ENCODE measurements at places on chromosomes 2 and 18.
A peak's percentile ranks its signal among the peaks of the same experiment; 100 is the strongest.

GRCh38 chr2:143176606-143177005, 47.4 kb downstream of the ARHGAP15 start:
- DNase-seq, result no peak

- DNase-seq, result no peak
Measured at GRCh38 chr2:240401308-240401707, 34.2 kb upstream of the GPC1 start.

- peak; percentile 16 for DNase-seq
Measured at GRCh38 chr2:201349601-201350000, 7.5 kb downstream of the FLACC1 start.

DNA sequence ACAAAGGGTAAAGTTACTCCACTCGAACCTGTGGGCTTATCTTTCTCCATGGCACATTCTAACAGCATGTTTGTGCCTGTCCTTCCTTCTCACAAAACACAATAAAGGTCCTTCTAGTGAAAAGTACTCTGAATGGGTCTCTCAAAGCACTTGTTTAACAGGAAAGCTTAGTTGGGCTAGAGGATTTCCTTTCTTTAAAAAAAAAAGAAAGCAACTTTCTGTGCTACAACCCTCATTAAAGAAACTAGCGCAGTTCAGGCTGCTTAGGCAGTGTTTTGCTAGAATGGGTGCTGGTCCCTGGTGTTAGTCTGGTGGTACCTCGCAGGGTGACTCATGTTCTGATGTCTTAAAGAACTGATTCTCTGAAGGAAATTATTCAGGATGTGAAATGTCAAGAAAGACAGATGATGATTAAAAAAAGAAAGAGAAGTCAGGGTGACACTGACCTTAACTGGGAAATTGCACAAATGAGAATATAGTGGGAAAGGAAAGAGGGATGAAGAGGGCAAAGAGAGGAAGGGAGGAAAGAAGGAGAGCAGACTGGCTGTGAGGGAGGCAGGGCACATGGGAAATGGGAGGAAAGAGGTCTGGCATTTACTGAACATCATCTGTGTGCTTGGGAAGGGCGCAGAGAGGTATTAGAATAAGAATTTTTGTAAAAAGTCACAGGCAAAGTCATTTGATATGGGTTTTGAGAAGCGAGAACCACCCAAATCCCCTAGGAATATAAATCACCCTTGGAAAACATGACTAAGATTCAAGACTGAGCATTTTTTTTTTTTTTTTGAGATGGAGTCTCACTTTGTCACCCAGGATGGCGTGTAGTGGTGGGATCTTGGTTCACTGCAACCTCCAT, 74.9 kb downstream of the ATP8B1 start:
- peak; percentile 25 for DNase-seq

DNA sequence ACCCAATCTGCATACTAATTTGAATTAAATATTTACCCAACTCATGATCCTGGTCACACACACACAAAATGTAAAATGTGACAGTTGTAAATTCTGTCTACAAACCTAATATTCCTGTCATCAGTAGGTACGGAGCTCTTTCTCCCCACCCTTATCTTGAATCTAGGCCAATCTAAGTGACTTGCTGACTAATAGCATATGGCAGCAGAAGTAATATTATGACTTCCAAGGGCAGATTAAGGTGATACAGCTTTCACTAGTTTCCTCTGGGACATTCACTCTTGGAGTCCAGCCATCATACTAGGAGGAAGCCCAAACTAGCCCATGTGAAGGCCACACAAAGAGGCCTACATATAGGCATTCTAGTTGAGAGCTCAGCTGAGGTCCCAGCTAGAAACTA, 89.4 kb downstream of the TMEM131 start:
- DNase-seq, result no peak

DNA sequence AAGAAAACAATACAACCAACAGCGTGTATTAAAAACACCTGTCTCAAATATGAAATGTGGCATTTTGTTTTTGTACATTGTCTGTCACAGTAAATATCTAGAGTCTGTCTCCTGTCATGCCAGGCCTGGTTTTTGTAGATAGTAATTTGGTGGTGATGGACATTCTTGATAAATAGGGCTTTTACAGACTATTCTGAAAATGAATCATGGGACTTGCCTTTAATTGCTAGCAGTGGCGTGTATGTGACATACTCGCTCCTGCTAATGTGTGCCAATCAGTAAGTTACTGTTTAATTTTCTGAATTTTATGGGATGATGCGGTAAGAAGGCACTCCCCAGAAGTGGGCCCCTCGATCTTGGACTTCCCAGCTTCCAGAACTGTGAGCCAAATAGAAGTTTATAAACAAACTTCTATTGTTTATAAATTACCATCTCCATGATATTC, 83.7 kb downstream of the TANC1 start:
- DNase-seq, result peak; percentile 22

GRCh38 chr2:152240559-152241231, 65.1 kb upstream of the STAM2 start:
- peak; percentile 74 for DNase-seq

DNA sequence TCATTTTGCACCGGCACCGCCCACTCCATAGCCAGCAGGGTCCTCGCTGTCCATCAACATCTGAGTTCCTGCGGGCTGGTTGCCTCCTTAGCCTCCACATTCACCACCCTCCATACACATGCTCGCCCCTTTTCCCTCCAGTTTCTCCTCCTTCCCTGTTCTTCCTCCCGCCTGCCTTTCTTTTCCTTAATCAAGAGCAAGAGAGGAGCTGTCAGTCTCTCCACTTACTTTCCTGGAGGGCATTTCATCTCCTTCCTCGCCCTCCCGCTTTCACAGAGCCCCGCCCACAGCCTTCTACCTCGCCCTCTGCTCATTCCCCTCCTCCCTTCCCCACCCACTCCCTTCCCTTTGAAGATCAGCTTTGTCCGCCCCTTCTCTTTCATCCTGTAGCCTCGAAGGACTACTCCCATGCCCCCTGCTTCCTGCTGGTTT, 13.8 kb upstream of the ZBTB7C start:
- DNase-seq, result no peak

GRCh38 chr2:216574046-216574445, 59.2 kb upstream of the IGFBP2 start:
- DNase-seq, result peak; percentile 75

DNA sequence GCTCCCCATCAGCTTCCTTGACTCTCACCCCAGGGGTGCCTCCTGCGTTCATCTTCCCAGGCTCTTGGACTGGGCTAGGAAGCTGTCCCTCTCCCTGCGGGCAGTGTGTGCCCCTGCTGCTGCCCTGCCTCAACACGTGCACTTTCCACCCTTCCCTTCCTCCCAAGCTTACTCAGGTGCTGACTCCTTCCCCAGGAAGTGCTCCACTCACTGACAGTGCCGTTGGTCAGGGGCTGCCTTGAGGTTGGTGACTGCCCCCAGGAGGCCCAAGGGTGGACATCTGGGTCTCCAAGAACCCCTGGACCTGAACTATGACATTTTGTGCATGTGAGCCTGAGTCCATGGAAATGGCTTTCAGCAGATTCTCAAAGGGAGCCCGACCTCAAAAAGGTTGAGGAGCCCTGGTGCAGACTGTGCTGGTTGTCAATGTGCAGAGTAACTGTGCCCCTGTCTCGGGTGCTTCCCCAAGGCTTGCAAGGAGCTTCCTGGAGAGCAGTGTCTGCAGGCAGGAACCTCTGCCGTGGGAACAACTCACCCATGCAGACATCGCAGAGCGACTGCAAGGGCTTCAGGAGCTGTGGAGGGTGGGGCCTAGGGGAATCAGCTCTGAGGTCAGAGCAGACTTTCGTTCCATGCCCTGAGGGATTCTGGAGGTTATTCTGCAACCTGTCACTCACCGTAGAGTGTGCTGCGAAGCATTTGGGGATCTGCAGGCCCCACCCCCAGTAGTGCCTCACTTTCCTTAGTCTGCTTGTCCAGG, 116.5 kb upstream of the MCFD2 start:
- DNase-seq, result no peak

DNA sequence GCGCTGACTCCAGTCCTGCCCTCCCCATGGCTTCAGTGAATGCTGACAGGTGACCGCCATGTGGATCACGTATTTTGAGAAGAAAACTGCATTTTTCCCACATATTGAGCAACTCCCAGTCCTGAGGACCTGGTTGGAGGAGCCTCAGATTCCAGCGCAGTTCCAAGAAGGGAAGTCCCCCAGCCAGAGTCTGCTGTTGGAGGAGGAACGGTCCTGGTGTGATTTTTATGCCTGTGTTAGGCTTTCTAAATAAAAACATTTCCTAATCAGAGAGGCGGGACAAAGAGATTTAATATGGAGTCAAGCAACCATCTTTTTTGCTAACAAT, 32.3 kb upstream of the COL6A3 start:
- DNase-seq, result no peak

- DNase-seq, result no peak
Measured at GRCh38 chr2:3618367-3618766, 23.5 kb downstream of the COLEC11 start.

DNA sequence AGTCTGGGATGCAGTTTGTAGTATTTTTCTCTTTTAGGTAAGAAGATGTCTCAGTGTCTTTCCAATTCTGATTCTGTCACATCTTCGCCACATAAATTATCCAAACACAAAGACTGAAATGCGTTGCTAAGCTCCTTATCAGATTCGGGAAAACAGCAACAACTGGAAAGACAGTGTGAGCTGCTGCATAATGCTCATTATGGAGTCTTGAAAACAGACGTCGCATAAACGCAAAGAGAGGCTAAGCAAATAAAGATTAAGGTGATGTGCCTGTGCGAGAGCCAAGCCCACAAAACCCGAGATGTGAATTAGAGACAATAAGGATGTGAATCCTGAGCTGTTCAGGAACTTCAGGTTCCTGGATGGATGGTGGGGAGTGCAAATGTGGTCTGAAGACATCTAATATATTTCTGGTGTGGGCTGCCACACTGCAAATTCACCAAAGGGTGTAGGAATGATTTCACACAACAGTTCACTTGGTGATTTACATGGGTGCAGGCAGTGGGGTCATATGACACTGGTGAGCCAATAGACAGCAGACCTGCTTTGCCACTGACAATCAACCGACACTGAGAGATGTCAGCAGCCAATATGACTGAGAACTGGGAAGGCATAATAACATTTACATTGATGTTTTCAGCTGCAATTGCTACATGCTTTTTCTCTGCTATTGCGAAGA, 195.8 kb downstream of the MTX2 start:
- no peak for DNase-seq

- DNase-seq, result no peak
Measured at GRCh38 chr2:31694444-31694843, 113.7 kb upstream of the SRD5A2 start.

DNA sequence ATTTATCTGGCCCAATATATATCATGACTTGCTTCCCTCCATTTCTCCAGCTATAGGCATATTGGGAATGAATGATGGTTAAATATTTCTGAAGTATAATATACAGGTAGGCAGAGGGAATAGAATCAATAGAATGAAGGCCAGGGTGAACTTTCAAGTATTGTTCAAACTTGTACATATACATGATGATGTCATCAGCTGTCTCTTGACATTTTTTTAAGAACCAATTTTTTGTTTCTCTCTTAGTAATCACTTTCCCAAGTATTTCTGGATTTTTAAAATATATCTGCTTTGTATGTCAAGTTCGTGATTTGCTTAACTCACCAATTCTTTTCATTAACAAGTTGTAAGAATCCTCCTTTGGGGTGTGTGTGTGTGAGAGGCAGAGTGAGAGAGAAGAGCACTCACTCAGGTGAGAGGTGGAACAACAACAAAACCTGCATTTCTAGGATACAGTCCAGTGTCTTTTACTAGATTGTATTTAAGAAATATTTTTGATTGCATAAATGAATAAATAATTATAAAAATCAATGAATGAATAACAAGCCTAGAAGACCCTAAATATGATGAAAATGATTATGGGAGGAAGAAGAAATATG, 1239.1 kb downstream of the LRP1B start:
- DNase-seq, result no peak

GRCh38 chr18:23972453-23972852, 42.1 kb upstream of the TTC39C start:
- DNase-seq, result no peak

DNA sequence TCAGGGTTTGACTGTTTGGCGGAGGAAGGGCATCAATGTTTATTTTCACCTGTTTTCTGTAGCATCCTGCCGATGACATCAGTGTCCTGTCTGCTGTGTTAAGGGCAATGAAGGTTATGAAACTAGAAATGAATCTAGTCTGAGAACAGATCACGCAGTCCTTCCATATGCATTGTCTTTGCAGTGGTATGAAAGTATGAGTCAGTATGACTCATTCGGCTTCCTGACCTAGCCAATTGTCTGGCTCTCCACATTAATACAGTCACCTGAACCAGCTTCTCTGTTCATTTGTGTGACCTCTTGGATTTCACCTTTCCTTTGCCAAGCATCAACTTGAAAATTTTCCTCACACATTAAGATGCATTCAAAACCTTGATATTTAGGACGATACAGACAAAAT, 353.8 kb downstream of the RND3 start:
- peak; percentile 85 for DNase-seq
